ENCODE measurements at places on chromosomes 5 and 9.

DNA sequence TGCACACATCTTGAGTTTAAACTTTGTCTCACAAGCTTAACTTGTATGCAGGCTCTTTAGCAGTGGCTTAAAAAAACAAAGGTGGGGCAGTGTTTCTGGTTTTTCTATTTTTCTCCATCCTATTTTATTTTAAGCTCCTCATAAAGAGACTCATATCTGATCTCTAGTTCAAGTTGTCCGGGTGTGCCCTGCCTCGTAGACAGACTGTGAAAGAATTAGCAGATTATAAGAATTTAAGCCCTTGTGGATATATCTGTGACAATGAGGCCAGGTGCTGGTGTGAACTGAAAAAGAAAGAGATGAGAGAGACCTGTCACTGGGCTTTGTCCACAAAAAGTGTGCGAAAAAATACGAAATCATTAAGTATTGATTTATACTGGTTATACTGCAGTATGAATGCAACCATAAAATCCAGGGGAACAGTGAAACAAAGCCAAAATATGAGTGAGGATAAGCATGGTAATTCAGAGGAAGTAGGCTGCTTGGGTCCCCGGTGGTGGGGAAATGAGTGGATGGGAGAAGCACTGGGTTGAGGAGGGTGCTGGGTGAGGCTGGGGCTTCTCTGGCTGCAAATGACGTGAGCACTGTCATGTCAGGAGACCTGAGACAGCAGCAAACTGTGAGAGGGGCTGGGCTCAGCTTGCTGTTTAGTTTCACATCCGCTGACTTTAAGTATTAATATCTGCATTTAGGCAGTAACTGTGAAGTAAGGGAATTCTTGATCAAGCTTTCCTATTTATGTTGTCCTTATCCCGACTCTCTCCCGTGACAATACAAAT is 179.7 kb upstream of the ANKRD55 start:
- peak; percentile 42 for DNase-seq

DNA sequence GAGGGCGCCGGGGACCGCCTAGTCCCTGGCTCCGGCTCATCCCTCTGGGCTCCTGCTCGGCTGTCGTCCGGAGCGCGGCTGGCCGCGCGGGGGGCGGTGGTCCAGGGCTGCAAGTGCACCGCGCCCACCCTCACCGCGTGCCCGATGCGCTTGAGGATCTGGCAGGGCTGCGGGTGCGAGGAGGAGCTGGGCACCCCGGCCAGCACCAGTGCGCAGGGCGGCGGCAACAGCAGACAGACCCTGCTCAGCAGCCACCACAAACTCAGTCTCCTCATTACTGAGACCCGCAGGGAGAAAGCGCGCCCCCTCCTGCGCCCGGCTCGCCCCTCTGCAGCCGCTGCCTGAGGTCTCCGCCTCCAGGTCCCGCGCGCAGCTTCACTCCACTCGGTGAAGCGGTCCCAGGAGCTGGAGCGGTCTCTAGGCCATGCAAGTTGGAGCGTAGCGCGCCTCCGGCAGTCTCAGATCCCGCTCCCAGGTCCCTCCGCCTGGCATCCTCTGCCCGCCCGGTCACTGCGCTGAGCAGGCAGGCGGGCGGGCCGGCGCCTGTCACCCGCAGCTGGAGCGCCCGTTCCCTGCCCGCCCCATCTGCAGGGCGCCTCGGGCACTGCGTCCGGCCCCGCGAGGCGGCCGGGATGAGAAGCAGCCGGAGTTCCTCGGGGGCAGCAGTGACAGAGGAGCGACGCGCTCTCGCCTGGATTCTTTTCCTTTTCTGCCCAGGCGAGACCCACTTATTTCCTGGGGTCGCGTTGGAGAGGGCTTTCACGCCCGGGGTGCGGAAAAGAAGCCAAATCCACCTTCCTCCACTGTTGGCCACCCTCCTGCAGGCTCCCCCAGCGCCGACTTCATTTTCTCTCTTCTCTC is 512 bp downstream of the GRIN3A start:
- no peak for DNase-seq

GRCh38 chr9:116286297-116286696 is 132.7 kb downstream of the PAPPA start:
- no peak for DNase-seq

- DNase-seq = no peak
These were observed 119.5 kb upstream of the TRPC7 start for GRCh38 chr5:136484808-136485325.

GRCh38 chr9:96150324-96151227 is 151.4 kb downstream of the HSD17B3 start:
- DNase-seq = peak; percentile 56

DNA sequence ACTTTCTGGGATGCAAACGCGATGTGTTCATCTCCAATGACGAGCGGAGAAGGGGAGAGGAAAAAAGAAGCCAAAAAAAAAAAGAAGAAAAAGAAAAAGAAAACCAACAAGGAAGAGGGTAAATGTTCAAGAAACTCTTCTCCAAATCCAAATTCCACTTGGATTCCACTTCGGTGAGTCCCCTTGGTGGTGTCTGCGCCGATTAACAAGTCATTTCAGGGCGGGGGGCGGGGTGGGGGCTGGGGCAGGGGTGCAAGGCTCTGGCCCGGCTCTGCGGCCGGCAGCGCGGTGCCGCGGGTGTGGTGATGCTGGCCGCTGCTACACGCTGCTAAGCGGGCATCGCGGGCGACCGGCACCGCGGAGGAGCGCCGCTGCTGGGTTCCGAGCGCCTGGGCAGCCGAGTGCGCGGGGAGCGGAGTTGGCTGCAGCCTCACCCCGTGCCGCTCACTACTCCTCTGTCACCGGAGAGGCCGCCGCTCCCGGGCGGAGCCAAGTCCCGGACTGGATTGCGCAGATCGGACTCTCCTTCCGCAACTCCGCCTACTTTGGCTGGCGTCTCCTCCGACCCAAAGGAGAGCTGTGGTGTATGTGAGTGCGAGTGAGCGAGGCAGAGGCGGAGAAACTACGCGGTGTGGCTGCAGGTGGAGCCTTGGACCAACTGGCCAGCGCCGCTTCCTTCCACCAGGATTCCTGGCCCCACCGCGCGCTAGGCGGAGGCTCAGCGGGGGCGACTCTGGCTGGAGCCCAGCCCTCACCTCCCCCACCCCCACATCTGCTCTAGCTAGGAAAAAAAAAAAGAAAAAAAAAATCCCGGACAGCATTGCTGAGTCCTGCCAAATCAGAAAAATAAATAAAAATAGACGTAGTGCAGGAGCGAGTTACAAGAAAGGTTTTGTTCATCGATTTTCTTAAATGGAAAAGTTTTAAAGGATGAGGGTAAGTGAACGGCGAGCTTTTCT is at the start of gene SEMA6A:
SEMA6A (minus strand) TSS at position 457 of the 959 bp plus-strand sequence. CDS start 69,879 bp downstream, outside the sequence.
- peak; percentile 60 for DNase-seq

DNA sequence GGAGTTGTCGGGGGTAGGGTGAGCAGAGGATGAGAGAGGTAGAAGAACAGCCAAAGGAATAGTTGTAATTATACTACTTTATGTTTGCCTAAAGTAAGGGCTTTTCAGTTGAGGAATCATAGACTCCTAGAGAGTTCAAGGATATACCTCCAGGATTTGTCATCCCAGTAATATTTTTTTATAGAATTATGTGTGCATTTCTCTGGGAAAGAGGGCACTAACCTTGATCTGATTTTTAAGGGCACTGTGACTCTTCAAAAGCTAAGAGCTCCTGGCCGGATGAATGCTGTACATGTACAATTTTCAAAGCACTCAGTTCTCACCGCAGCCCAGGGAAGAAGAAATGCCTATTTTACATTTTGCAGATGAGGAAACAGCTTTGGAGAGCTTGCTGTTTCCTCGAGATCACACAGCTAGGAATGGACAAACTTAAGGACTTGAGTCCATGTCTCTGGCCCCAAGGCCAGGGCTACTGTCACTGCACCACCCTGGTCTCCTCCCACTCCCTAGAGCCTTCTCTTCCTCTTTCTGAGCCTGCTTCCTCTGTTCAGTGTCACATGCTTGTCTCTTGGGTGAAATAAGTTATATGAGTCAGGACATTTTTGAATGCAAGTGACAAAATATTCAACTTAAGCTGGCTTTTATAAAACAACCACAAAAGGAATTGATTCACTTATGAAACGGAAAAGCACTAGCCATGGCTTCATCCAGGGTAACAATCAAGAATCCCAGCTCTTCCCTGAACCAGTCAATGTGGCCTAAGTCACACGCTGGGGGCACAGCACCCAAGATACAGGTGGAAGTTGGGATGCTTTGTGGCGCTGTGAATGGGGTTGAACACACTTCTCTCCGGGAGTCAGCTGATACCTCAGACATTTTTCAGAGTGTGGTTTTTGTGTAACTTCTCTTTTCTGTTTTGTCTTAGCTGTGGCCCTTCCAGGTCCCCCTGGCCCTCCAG is 45.7 kb upstream of the TGFBR1 start:
- peak; percentile 41 for DNase-seq

GRCh38 chr9:132645711-132646110 is 24.1 kb downstream of the DDX31 start:
- no peak for DNase-seq

DNA sequence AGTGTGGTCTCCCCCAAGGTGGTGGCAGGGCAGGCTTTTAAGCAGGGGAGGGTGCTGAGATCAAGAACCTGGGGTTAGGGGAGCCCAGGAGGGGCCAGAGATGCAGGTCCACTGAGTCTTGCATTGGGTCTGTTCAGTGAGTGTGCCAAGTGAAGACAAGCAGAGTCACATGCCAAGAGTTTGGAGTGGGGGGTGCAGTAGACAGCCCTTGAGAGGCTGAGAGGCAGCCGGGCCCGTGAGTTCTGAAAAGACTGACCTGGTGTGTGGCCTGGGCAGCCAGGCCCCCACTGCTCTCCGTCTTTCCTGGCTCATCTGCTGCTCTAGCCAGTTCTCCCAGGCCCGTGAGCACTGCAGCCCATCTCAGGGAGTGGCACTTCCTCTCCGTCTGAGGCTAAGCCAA is 120.0 kb downstream of the DAB2IP start:
- no peak for DNase-seq

GRCh38 chr9:134041649-134041962 is 16.3 kb downstream of the BRD3OS start:
- DNase-seq = no peak

DNA sequence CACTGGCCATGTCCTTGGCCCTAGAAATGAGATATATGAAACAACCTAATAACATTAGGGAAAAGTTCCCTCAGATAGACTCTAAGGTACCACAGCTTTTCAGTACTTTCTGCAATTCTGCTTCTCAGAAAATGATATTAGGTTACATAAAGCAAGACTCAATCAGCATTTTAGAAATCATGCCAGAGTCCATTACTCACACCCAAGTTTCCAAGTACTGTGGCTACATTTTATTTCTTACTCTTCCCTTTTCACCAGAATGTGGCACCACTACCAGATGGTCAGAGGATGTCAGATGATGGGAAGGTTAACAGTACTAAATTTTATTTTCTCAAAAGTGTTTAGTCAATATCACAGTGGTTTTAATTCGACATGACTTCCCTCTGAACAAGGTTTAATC is 217.2 kb downstream of the MLLT3 start:
- DNase-seq = no peak

DNA sequence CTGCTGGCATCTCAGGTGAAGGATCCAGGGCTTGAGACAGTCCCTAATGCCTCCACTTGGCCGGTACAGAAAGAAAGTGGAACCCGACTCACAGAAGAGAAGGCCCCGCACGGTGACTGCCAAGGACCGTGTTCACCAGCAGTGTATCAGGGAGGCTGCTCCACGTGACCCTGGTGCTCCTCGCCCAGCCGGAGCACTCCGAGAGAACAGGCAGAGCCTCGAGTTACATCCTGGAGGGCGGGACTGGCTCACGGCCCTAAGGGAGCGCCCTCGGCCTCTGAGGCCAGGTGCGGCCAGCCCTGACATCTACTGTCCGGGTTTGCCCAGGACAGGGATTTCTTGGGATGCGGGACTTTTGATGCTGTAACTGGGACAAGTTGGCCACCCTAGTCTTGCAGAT is 104.0 kb upstream of the SARDH start:
- no peak for DNase-seq

GRCh38 chr5:12095808-12096281 is 191.6 kb upstream of the CTNND2 start:
- DNase-seq = no peak

DNA sequence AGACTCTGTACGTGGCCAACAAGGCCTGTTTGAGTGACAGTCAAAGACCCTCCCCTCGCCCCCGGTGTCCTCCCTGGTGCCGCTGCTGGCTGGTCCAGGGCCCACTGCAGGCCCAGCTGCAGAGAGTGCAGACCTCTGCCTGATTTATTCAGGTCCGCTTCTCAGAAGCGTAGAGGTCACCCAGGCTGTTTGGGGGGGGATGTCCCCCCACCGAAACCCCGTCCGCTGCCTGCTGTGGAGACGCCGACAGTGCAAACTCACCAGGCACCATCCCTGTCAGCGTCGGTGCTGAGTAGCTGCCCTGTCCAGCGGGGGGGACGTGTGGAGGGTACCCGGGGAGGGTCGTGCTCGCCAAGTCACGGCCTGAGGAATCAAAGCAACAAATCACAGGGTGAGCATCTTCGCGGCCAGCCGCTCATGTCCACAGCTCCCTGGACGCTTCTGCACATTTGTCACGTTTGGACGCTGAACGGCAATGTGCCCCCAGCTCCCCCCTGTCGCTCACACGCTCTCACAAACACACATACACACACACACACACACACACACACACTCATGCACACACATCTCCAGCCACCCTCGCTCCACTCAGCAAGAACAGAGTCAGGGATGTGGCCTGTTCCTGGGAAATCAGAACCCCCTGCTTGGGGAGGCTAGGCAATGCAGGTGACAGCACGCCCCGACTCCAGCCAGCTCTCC is 152.2 kb downstream of the PAX5 start:
- no peak for DNase-seq

DNA sequence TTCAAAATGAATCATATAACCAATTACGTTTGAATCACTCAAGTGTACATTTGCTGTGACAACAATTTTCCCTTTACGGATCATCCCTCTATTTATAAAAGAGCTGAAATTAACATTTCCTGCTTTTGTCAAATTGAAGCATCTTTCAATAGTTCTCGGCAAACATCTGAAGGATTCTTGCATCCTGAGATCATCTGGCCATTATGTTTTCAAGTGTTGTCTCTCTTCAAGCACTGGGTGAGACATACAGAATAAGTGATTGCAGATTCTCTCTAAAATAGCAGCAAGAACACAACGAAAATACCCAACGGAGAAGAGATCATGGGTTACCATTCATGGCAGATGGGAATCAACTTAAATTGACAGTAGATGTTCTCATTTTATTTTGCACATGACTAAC is 283.4 kb upstream of the GRAMD2B start:
- no peak for DNase-seq

- DNase-seq = no peak
These were observed 19.7 kb upstream of the GCNT4 start for GRCh38 chr5:75072061-75072460.

- no peak for DNase-seq
These were observed 30.0 kb upstream of the ANKH start for GRCh38 chr5:14901462-14902051.

DNA sequence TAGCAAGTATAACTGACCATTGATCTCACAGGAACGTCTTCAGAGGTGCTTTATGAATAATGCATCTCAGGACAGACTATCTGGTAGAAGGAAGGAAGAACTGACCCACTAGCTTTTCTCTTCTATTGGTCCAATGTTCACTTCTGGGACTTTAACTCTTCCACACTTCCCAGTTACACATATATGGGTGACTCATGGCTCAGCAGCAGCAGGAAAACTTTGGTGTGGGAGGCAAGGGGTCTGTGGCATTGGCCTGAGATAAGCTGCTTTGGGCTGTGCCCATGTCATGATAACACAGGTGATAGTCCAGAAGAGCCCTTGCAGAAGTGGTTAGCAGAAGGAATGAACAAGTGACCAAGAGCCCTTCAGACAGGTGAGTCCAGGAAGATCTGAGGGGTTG is 148.8 kb downstream of the RAB3C start:
- DNase-seq = no peak

- no peak for DNase-seq
These were observed 22.6 kb downstream of the CENPH start for GRCh38 chr5:69212022-69212421.

GRCh38 chr9:84711398-84711777 is 41.9 kb downstream of the NTRK2 start:
- DNase-seq = no peak

All from activated CD4-positive, alpha-beta T cell treated with anti-CD3 and anti-CD28 coated beads, Interleukin-2, amount 10 ng/mL, durations not matched to agents 7 days and 5 days (primary cell).